Peyer's patch (tissue), 4 donors: ENCODE measurements at places on chromosomes 13 and 19. TPM values are rescaled to one million over a fixed set of nuclear protein-coding genes. Genes with fewer than 3 reads are reported as not detected.

KLK2 gene
- total RNA-seq: not detected

PLIN4 gene
- 2.3 TPM for total RNA-seq

PGLYRP2 gene
- not detected for total RNA-seq

LYPD4 gene
- not detected for total RNA-seq

BORCS8 gene
- 17.2 TPM for total RNA-seq

SHISA2 gene
- total RNA-seq: 0.47 TPM

CGB8 gene
- total RNA-seq: not detected

DNA sequence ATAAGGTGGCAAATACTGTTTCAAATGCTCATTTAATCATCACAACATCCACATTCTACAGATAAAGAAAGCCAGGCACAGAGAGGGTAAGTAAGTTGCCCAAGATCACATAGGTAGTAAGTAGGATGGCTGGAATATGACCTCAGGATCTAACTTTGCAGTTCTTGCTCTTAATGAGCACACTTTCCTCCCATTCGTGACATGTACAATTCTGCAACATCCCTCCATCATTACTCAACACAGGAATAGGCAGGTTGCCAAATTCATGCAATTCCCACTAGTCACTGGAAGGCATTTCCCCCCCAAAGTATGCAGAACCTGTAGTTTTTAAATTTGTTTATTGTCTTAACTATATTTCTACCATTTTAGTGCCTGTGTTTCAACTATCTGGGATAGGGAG, 109.2 kb downstream of the OLFM4 start:
- H3K27me3 ChIP-seq: no peaks in the 10 kb centered on the region
- H3K27ac ChIP-seq: no peak overlapping the region
- H3K36me3 ChIP-seq: no peaks in the 10 kb centered on the region
- no peaks in the 10 kb centered on the region for H3K4me1 ChIP-seq

GRCh38 chr19:46017095-46017429, 5.8 kb downstream of the PGLYRP1 start:
- no peak overlapping the region for H3K4me3 ChIP-seq
- H3K27ac ChIP-seq: no peak overlapping the region
- H3K36me3 ChIP-seq: no peaks in the 10 kb centered on the region

DNA sequence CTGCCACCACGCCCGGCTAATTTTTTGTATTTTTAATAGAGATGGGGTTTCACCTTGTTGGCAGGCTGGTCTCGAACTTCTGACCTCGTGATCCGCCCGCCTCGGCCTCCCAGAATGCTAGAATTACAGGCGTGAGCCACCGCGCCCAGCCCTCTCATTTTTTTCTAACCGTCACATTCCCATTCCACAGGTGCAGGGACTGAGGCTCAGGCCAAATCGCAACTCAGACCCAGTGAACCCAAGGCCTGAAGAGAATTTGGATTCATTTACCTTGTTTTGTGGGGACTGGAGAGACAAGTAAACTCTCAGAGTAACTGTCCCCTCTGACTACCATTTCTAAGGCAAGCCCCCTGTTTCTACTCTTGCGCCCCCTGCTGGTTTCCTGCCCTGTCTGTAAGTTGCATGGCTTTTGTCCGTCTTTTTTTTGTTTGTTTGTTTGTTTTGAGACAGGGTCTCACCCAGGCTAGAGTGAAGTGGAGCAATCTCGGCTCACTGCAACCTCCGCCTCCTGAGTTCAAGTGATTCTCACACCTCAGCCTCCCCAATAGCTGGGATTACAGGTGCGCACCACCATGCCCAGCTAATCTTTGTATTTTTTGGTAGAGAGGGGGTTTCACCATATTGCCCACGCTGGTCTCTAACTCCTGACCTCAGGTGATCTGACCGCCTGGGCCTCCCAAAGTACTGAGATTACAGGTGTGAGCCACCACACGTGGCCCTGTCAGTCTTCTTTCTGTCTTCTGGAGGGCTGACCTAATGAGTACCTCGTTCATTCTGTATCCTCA, 2.3 kb upstream of the STRN4 start:
- H3K27ac ChIP-seq: no peak overlapping the region
- DNase-seq: peak; percentile 76
- no peak overlapping the region for H3K4me3 ChIP-seq
- no peaks in the 10 kb centered on the region for H3K27me3 ChIP-seq
- no peaks in the 10 kb centered on the region for H3K4me1 ChIP-seq
- no peaks in the 10 kb centered on the region for H3K36me3 ChIP-seq

- no peak for DNase-seq
- no peak overlapping the region for H3K27ac ChIP-seq
- H3K4me3 ChIP-seq: no peak overlapping the region
- no peaks in the 10 kb centered on the region for H3K4me1 ChIP-seq
Measured at GRCh38 chr19:6693056-6693471, 23.1 kb upstream of the TNFSF14 start.

- DNase-seq: no peak
- H3K4me1 ChIP-seq: no peaks in the 10 kb centered on the region
- H3K4me3 ChIP-seq: no peak overlapping the region
- H3K27ac ChIP-seq: no peak overlapping the region
- no peaks in the 10 kb centered on the region for H3K27me3 ChIP-seq
- H3K36me3 ChIP-seq: no peaks in the 10 kb centered on the region
Measured at GRCh38 chr13:32940601-32941000, 75.6 kb upstream of the KL start.

DNA sequence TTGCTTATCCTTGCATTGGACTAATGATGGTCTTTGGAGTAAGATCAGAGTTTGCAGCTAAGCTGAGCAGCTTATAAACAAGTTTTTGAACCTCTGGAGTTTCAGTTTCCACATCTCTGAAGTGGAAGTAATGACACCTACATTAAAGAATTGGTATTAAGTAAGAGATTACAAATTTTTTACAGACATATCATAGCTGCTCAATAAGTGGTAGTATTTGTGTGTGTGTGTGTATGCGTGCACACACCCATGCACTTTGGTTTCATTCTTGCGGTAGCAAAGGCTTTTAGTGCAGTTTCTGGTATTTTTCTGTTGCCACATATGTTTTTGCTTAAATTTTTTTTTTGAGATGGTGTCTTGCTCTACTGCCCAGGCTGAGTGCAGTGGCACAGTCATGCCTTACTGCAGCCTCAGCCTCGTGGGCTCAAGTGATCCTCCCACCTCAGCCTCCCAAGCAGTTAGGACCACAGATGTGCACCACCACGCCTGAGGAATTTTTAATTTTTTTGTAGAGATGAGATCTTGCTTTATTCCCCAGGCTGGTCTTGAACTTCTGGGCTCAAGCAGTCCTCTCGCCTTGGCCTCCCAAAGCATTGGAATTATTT, 4.5 kb downstream of the NAA16 start:
- no peaks in the 10 kb centered on the region for H3K36me3 ChIP-seq
- H3K4me3 ChIP-seq: no peak overlapping the region
- peaks cover 7% of the 10 kb centered on the region for H3K4me1 ChIP-seq
- H3K27me3 ChIP-seq: no peaks in the 10 kb centered on the region

GRCh38 chr19:30888937-30889336, 460.3 kb downstream of the TSHZ3 start:
- H3K27me3 ChIP-seq: no peaks in the 10 kb centered on the region
- H3K4me1 ChIP-seq: no peaks in the 10 kb centered on the region
- no peaks in the 10 kb centered on the region for H3K36me3 ChIP-seq
- H3K4me3 ChIP-seq: no peak overlapping the region
- DNase-seq: no peak

DNA sequence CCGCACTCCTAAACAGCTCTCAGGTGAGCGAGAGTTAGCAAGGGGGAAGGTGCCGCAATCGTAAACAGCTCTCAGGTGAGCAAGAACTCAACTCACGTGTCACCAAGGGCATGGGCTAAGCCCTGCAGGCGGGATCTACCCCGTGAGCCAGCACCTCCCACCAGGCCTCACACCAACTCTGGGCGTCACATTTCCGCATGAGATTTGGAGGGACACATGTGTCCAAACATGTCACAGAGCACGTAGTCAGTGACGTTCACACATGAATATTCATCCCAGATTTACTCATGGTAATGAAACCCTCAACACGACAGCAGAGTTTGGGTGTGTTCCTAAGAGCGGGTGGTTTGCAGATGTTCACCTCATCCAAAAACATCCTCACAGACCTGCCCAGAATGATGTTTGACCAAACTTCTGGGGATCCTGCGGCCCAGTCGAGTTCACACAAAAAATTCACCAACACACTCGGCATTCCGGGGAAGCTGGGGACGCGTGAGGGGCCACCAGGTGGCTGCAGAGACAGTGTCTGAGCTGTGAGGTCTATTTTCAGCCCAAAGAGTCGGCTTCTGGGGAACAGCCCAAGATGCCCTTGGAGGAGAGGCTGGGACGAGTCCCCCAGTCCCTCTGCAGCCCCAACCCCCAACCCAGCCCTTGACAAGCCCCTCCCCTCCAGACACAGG, 19.6 kb downstream of the C2CD4C start:
- no peaks in the 10 kb centered on the region for H3K36me3 ChIP-seq
- no peak overlapping the region for H3K27ac ChIP-seq
- no peaks in the 10 kb centered on the region for H3K4me1 ChIP-seq
- no peak overlapping the region for H3K4me3 ChIP-seq
- no peak for DNase-seq

GRCh38 chr13:24267274-24267673, 42.1 kb upstream of the C1QTNF9 start:
- H3K4me1 ChIP-seq: peaks cover 25% of the 10 kb centered on the region
- no peaks in the 10 kb centered on the region for H3K36me3 ChIP-seq
- no peak for DNase-seq
- H3K27me3 ChIP-seq: no peaks in the 10 kb centered on the region

DNA sequence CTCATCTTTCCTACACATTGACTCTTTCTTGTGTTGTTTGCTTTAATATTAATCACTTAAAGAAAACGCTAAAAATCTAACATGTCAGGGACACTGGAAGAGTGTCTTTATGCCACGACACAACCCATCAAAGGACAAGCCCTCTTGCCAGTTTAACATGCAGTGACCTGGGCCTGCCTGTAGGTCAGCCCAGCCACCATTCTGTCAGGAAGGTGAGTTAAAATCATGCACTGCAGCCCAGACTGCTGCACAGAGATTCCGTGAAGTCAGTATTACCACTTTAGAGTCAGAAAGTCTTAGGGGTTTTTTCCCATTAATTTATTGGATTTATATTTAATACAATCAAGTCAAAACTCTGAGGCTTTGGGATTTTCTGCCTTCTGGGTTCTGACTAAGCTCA, 58.0 kb downstream of the TNFRSF19 start:
- H3K27me3 ChIP-seq: no peaks in the 10 kb centered on the region
- no peaks in the 10 kb centered on the region for H3K36me3 ChIP-seq

- no peaks in the 10 kb centered on the region for H3K36me3 ChIP-seq
- no peaks in the 10 kb centered on the region for H3K27me3 ChIP-seq
- H3K27ac ChIP-seq: no peak overlapping the region
- no peak for DNase-seq
- peak overlapping the region; percentile 14 for H3K4me3 ChIP-seq
- H3K4me1 ChIP-seq: peaks cover 7% of the 10 kb centered on the region
Measured at GRCh38 chr19:13887018-13887436, 10.1 kb downstream of the NANOS3 start.

- no peaks in the 10 kb centered on the region for H3K4me1 ChIP-seq
- no peak overlapping the region for H3K4me3 ChIP-seq
- no peak for DNase-seq
- H3K27ac ChIP-seq: peak overlapping the region; percentile 50
- no peaks in the 10 kb centered on the region for H3K36me3 ChIP-seq
Measured at GRCh38 chr13:46578590-46578975, 25.6 kb downstream of the LRCH1 start.

- H3K4me3 ChIP-seq: no peak overlapping the region
- no peaks in the 10 kb centered on the region for H3K27me3 ChIP-seq
- H3K4me1 ChIP-seq: no peaks in the 10 kb centered on the region
- H3K36me3 ChIP-seq: no peaks in the 10 kb centered on the region
- DNase-seq: no peak
Measured at GRCh38 chr19:4568886-4569285, 9.4 kb upstream of the SEMA6B start.

DNA sequence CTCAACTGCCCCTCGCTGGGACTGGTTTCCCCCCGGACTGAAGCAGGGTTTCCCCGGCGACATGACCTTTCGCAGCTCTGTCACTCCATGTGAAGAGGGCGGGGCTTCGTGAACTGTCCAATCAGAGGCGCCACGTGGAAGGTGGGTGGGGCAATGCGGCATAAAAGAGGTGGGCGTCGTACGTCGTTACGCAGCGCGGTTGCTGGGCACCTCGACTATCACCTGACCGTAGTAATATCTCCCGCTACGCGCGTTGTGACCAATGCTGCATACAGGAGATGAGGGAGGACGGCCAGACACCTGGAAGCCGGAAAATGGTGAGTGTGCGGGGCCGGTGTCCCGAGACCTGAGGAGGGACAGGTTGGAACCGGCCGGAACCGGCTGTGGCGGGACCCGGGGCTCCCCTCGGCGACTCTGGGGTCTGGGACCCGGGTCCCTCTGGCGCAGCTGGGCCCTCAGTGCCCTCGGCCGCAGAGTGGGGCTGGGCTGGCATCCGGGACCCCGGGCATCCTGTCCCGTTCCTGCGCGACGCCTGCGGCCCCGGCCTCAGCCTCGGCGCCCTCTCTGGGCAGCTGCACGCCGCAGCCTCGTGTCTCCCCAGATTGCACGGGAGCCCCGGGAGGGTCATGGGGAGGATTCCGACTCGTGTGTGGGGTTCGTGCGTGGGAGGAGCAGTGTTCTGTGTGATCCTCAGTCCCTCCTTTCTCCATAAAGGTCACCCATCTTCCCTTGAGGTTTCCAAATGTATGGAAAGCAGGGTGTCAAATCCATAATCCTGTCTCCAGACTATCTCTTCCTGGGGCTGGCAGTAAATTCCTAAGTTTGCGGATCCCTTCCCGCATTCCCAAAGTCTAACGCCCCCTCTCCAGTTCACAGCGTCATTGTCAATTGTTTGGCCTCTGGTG, 32.2 kb downstream of the ZNF136 start:
- H3K4me1 ChIP-seq: no peaks in the 10 kb centered on the region
- H3K36me3 ChIP-seq: no peaks in the 10 kb centered on the region
- peak overlapping the region; percentile 38 for H3K4me3 ChIP-seq
- no peaks in the 10 kb centered on the region for H3K27me3 ChIP-seq
- H3K27ac ChIP-seq: peak overlapping the region; percentile 38

DNA sequence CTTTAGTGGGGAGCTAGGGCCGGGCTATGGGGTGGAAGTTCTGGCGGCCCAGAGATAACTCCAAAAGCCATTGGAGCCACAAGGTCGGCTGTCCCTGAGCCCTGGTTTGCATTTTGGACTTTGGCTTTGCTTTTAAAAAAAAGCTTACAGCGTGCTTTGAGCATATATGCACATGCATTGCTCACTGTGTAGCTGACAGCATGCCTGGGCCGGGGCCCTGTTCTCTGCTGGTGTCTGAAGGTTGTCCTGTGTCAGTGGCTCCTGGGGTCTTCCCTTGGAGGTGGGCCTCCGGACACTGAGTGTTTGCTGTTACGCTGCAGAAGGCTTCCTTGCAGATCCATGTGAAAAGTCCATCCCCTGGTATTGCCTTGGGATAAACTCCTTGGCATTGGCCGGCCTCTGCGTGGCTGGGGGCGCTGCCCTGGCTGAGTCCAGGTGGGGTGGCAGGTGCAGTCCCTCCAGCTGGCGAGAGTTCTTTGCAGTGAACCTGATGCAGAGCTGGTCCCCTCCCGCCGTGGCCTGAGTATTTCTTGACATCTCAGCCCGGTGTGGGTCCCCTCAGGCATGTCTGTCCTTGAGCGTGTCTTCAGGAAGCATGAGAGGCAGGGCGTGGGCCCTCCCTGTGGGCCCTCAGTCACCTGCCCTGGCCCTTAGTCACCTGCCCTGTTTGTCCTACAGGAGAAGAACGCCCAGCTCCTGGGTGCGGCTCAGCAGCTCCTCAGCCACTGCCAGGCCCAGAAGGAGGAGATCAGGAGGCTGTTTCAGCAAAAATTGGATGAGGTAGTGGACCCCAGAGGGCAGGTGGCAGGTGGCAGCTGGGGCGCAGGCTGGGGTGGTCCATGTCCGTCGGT, 23.0 kb downstream of the PLEKHJ1 start:
- peak overlapping the region; percentile 20 for H3K4me3 ChIP-seq
- no peaks in the 10 kb centered on the region for H3K36me3 ChIP-seq
- H3K4me1 ChIP-seq: no peaks in the 10 kb centered on the region
- peak; percentile 90 for DNase-seq

GRCh38 chr13:101925731-101926130, 473.3 kb downstream of the ITGBL1 start:
- H3K4me3 ChIP-seq: no peak overlapping the region
- H3K36me3 ChIP-seq: no peaks in the 10 kb centered on the region
- no peak overlapping the region for H3K27ac ChIP-seq
- no peaks in the 10 kb centered on the region for H3K27me3 ChIP-seq
- DNase-seq: no peak
